ENCODE measurements at places on chromosomes 2 and 18.

- DNase-seq: no peak
Observed at GRCh38 chr2:3112131-3112530, 265.5 kb downstream of the EIPR1 start.

DNA sequence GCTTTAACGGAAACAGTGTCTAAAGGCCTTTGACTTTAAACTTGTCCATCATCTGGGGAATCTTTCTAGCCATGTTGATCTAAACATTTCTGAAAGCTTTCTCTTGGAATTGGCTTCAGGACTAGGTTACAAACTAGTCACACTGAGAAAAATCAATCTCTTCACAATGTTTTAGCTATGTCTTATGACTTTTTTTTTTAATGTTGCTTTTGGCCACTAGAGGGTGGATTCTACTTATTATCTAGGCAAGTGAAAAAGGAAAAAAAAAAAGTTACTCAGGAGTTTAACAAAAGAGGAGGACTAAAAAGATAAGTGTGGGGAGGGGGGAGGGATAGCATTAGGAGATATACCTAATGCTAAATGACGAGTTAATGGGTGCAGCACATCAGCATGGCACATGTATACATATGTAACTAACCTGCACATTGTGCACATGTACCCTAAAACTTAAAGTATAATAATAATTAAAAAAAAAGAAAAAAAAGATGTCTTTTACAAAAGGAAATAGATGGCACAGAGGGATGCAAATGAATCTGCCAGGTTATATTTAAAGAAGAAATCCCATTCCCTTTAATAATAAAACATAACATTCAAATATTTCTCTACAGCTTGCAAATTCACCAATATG, 160.4 kb upstream of the PID1 start:
- peak; percentile 85 for DNase-seq

DNA sequence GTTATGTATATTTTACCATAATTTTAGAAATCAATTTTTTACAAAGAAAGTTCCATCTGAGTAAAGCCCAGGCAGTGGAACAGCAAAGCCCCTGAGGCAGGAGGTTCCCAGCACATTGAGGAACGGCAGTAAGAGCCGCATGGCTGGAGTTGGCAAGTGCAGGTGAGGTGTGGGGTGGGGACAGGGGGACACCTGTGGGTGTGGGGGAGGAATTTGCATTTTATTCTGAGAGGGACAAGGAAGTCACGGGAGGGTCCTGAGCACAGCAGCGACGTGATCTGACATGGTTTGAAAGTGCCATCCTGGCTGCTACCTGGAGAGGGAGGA, 16.1 kb upstream of the ADI1 start:
- no peak for DNase-seq

DNA sequence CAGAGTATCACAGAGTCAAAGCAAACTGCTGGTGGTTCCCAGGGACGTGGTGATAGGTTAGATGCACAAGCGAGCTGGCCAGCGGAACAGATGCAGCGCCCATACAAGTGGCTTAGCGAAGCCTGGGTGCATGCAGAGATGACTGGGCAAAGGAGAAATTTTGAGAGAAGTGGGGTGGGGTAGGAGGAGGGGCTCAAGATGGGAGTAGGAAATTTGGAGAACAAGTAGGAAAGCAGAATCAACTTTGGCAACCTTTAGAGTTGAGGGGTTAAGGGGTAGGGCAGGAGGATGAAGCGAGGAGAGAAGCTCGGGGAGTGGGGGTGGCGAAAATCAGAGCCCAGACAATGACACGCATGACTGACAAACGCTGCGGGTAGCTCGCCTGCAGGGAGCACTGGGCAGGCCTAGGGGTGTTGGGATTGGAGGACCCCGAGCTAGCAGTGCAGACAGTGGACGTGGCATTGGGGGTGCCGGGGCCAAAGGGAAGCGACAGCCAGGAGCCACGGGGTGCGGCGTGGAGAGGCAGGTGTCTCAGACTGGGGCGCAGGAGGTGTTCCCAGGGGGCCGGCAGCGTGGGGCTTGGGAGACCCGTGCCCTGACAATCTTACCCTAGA, 431 bp downstream of the FAM98A start:
- DNase-seq: peak; percentile 23

DNA sequence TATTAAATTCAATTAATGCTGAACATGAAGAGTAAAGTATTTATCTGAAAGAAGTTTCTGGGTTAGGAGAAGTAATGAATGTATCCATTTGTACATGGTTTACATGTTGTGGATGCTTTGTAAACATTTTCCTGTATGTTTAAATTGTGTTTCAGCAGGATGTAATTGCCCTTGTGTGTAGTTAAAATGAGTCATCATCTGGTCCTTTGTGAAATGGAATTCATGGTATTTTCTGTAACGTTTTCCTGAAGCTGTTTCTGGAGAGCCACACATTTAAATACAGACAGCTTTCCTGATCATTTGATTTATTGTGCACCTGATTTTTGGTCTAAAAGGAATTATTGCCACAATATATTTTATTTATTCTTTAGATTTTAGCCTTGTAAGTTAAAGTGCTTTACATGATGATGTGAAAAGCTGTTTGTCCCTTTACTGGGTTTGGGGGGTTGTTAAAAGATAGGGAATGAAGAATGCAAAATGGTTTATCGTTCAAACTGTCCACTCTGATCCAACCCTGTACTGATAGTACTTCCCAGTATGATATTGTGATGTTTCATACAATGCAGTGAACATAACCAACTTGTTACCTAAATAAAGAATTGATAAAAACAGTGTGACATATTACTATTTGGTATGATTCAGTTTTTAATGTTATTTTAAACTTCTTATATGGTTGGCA, 41.7 kb upstream of the SLC3A1 start:
- DNase-seq: peak; percentile 11

GRCh38 chr2:16798472-16798871, 132.8 kb upstream of the CYRIA start:
- no peak for DNase-seq

DNA sequence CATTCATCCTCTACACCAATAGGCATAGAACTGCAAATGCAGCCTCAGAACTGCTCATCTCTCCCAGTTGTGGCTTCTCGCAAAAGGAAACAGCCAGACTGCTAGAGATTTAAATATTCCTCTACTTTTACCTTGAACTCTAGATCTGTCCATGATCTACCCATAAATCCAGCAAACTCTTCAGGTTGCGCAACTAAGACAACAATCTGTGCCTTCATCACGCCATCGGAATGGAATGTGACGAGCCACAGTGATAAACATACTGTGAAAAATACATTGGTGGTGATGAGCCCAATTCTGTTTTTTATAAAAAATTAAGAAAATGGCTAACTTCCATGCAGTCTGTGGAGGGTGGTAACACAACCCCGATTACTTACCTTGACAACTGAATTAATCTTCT, 626.7 kb downstream of the LRRTM4 start:
- no peak for DNase-seq

DNA sequence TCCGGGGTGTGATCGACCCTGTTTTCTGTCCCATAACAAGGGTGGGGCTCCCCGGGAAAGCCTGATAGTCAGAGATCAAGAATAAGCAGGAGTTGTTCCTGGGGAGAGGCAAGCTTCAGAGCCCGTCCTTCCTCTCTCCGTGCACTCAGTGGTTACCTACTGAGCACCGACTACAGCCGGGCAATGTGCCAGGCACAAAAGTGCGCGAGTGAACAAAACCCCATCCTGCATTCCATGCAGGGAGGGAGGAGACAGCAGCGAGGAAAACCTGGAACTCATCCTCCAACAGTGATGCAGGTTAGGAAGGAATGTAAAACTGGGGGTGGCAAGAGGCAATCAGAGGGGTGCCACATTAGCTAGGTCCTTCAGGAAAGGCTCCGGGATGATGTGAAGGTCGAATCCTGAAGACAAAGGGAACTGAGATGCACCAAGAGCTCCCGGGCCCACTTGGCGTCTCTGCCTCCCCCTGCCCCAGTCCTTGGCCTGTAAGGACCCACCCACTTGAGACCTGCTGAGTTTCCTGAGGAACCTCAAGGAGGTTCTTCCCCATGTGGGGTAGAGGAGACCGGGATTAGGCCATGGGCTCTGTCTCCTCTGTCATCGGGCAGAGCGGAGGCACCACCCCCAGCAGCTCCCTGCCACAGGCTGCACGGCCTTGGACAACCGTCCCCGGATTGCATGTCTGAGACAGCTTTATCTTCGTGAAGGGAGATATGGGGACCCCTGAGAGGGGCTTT, 198.2 kb downstream of the NDUFA10 start:
- DNase-seq: no peak

DNA sequence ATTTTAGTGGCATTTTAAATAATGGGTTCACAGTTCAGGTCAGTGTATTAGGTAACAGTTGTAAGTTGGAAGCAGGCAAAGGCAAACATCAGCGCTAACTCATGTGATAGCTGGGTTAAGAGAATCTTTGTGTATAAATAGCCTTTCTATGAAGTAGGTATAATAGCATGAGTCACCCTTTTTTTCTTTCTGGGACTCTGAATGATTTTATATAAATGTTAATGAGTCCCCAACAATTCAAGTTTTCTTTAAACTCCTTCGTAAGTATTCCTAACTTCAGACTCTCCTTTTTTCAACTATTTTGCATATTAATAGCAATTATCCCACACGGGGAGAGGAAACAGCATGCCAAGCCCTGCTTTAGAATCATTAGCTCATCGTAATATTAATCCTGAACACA, 384.3 kb downstream of the PIK3C3 start:
- no peak for DNase-seq

GRCh38 chr2:152336119-152336853, 1.3 kb downstream of the FMNL2 start:
- peak; percentile 73 for DNase-seq

- DNase-seq: no peak
Observed at GRCh38 chr18:75173125-75173432, 35.9 kb downstream of the PTGR3 start.

DNA sequence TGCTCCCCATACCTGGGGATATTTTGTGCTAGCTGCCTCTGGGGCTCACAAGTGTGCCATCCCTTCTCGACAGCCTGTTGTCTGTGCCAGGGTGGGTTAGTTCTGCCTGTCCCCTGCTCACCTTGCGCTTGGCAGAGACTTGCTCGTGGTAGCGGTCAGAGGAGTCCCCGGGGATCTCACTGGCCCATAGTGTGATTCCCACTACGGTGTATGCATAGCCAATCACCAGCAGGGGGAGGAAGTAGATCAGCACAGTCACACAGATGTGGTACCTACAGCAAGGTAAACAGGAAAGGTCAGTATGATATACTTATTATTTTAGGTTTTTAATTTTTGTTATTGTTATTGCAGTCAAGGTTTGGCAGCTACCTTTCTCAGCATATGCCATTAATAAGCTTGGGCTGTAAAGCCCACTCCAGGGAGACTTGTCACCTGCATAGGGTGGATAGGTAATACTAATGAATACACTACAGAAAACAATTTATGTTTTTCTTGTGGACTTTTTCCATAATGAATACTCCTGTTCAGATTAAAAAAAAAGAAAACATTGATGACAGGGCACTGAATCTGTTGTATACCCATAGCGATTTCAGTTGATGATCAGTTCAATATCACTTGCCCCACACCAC, 95.2 kb downstream of the POLE4 start:
- DNase-seq: no peak

- DNase-seq: peak; percentile 24
Observed at GRCh38 chr18:2923464-2923863, 76.7 kb downstream of the EMILIN2 start.

GRCh38 chr2:72220170-72220569, 72.5 kb upstream of the CYP26B1 start:
- DNase-seq: no peak

DNA sequence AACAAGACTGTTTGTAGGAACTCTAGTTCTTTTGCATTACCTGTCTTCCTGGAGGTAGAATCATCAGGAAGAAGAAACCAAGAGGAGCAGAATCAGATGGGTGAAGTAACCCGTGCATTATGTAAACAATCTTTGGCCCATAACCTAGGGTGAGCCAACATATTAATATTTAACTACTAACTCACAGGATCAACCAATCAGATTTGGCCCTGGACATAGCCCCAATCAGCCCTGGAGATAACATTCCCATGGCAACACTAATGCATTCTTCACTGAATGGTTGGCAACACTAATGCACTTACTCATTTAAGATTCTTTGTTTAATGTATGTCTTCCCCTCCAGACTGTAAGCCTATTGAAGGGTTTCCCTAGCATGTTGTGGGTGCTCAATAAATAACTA, 72.0 kb upstream of the CTAGE1 start:
- no peak for DNase-seq

DNA sequence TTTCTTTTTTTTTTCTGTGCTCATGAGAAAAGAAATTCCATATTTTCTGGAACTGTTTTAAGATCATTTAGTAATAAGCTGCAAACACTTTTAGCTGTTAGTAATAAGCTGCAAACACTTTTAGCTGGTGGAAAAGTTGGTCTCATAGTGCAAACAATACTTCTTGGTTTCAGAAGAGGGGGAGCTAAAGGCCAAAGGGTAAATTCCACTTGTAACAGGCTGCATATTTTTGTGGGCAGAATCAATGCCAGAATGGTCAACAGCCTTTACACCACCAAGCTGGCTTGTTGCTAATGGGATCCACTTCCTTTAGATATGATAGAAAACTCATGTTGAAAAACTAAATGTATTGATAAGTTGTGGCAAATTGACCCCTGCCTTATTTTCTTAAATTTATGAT, 356.8 kb downstream of the NR4A2 start:
- peak; percentile 5 for DNase-seq

GRCh38 chr18:26745288-26746181, 120.0 kb downstream of the AQP4 start:
- no peak for DNase-seq

DNA sequence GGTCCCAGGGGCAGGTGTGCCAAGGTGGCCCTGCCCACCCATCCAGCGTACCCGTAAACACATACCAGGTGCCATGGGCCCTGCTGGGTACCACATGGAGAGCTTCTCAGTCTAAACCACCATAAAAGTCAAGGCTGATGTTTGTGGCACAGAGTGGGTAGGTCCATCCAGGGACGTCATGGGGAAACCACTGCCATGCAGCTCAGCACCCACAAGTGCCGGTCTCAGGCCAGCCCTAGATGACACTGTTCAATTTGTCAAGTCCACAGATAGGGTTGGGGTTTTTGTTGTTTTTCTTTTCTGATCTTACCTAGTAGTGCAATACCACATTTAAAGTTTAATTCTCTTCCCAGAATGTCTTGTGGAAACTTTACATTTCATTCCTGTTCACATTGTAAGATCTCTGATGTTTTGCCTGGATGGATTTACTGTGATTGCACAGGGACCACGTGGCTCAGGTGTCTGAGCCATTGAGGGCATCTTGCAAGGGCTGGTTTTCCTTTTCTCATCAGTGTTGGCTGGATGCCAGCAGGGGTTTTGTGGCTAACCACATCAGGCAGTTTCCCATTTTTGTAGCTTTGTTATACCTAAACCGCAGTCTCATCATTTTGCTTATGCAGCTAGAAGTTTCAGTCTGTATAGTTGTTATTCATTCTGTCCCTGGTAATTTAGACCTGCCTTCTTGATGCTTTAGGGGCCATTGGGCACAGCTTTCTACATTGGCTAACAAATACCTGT, 64.7 kb downstream of the STK25 start:
- DNase-seq: no peak

GRCh38 chr18:48869591-48869990, 81.2 kb downstream of the SMAD7 start:
- no peak for DNase-seq

- no peak for DNase-seq
Observed at GRCh38 chr2:157190151-157190550, 67.4 kb upstream of the GALNT5 start.

- DNase-seq: no peak
Observed at GRCh38 chr18:13235421-13235831, 16.9 kb downstream of the LDLRAD4 start.

Measured in lung (tissue), 17 donors.